ENCODE measurements at places on chromosomes 16 and 17.

DNA sequence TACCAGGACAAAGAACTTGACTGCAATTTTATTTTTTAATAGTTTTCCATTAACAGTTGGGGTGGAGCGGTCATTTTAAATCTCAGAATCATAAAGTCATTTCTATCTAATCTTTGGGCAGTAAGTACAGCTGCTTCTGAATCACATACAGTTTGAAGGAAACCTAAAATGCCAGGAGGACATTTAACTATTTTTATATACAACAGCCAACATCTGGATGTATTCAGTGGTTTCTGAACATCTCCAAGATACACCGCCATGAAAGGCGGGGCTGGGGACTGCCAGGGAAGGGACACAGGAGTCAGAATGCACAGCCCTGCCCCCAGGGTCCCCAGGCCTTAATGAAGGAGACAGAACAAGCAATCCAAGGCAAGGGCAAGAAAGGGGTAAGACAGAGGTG lies 392.3 kb downstream of the SLC39A11 start:
- DNase-seq, result no peak

DNA sequence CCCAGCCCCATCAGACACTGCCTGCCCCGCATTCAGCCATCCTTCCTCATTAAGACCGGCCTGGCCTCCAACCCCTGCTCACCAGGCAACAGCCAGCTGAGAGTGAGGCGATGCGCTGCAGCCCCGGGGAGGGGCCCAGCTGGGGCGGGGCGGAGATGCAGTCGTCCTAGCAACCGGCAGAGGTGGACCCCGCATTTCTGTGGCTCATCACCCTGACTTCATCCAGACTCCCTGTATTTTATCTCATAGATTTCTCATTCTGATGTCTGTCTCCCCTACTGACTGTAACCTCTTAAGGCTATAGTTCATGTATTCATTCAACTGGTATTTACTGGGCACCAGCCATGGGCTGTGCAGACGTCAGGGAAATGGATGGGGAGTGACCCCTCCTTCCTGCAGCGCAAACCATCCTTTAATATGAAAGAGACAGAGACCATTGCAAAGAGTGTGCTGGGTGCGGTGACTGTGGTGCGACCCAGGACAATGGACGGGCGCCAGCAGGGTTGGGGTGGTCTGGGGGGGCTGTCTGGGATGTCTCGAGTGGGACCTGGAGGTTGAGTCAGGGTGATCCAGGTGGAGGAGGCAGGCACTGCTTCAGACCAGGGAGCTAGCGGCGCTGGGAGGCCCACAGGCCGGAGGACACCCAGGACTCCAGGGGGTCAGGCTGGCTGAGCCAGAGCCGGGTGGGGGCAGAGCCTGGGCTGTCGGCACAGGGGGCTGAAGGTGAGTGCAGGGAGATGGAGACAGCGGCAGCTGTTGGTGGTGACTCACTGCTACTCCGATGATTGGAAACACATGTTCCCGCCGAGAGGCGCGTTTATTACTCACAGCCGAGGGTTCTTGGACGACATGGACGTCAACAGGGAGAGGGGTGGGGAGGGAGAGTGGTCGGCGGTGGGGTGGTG lies 10.5 kb upstream of the TIMP2 start:
- no peak for DNase-seq

DNA sequence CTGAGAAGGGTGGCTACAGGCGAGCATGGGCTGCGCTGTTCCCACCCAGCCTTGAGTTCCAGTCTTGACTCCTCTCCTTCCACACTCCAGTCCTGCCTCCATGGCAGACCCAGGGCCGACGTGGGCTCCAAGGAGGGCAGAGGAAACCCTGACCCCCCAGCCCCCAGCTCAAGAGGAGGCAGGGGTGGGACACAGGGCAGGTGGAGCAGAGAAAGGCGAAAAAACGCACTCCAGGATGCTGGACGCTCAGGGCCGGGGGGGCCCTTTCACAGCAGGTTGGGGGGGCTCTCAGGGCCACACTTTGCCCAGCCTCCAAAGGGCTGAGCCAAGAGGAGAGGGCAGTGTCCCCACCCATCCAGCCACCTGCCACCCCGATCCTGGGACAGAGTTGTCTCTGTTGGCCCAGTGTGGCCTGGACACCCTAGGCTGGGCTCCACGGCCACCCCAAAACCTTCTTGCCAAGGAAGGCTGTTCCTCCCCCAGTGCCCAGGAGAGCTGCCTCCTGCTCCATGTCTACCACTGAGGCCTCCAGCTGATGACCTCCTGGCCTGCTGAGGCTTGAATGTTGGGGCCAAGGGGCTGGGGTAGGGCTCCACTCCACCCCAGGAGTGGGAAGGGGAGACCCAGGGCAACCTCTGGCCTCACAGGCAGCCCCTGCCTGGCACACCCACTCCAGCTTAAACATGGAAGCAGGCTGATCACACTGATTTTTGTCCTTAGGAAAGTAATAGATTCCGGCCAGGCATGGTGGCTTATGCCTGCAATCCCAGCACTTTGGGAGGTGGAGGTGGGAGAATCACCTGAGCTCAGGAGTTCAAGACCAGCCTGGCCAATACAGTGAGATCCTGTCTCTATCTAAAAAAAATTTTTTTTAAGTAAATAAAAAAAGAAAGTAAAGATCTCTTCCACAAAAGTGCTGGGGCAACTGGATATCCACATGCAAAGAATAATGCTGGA lies 7.4 kb upstream of the CCDC57 start:
- no peak for DNase-seq

DNA sequence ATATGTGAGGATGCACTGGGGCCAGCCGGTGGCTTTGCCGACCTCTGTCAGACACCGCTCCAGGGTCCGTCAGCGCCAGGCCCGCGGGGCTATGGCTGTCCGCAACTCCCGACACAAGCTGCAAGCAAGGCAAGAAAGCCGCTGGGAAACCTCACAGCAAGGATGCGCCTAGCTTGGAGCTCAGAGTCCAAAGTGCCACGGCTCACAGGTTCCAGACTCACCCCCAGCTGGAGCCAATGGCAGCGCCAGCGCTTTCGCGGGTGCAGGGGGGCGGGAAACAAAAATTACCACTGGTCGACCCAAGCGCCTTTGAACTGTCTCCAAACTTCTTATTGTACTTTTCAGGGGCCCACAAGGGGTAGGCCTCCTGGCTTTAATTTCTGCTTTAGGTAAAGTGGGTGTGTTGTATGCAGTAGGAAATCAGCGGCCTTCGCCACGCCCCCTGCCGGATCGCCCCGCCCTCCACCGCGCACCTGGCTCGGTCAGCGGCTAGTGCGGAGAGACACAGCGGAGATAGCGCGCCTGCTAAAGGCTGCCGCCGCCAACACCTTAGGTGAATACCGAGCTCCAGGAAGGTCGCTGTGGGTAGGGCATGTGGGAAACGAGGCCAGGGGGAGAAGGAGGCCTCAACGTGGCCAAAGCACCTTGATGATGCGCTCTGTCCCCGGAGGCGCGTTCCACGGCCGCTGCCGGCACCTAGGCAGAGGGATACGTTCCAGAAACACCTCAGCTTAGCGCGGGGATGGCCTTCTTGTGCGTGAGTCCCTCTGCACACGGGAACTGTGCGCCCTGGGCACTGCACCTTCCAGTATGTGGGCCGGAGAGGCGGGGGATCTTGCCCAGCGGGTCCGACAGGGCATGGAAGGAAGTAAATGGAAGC lies 61.0 kb upstream of the RBL2 start:
- DNase-seq, result peak; percentile 4

GRCh38 chr17:33739714-33740113 lies 446.6 kb upstream of the ASIC2 start:
- no peak for DNase-seq

GRCh38 chr17:39763051-39763820 lies 25.5 kb downstream of the GRB7 start:
- DNase-seq, result no peak

GRCh38 chr17:66426397-66427033 lies 124.1 kb downstream of the PRKCA start:
- no peak for DNase-seq

DNA sequence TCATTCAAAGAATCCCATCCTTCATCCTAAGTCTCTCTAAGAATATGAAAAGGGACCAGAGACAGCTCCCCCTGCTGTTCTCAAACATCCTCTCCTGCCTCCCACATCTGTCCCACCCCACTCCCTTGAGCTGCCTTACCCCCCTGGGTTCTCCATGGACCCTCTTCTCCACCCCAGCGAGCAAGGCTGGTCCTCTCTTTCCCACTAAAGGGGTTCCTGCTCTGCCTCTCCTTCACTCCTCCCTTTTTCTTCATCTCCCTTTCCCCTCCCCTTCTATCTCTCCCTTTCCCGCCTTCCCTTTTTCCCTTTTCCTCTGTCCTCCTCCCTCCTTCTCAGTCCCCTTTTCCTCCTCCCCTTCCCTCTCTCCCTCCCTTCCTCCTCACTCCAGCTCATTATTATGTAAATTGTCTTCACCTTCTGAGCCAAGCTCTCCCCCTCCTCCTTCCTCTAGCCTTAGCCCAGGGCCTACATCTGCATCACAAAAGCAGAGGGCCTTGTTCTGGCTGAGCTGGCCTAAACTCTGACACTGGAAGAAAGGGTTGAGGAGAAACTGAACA lies 90.0 kb downstream of the GNAO1 start:
- no peak for DNase-seq

DNA sequence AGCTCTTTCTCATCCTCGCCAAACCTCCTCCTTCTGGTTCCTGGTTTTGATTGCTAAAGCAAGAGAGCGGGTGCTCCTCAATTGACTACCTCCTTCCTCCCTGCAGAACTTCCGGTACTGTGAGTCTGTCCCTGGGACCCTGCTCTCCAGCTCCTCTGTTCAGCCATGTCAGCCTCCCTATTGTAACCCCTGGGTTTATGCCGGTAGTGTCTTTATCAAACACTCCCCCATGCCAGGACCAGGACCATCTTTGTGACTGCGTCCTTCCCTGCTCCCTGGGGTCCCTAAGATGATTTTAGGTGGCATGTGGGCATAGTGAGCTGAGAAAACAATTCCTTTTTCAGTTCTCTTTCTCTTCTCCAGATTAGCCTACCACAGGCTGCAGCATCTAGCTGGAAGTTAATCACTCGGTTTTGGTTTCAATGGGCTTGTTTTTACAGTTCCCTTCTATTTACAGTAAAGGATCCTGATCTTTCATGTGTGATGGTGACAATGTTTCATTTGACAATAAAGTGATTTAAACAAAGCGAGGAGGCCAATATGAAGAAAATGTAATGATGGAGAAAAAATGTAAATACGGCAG lies 27.7 kb upstream of the IL21R start:
- DNase-seq, result no peak
